ENCODE measurements at places on chromosomes 7 and 10. TPM values are rescaled to one million over a fixed set of nuclear protein-coding genes. Genes with fewer than 3 reads are reported as not detected.

DNA sequence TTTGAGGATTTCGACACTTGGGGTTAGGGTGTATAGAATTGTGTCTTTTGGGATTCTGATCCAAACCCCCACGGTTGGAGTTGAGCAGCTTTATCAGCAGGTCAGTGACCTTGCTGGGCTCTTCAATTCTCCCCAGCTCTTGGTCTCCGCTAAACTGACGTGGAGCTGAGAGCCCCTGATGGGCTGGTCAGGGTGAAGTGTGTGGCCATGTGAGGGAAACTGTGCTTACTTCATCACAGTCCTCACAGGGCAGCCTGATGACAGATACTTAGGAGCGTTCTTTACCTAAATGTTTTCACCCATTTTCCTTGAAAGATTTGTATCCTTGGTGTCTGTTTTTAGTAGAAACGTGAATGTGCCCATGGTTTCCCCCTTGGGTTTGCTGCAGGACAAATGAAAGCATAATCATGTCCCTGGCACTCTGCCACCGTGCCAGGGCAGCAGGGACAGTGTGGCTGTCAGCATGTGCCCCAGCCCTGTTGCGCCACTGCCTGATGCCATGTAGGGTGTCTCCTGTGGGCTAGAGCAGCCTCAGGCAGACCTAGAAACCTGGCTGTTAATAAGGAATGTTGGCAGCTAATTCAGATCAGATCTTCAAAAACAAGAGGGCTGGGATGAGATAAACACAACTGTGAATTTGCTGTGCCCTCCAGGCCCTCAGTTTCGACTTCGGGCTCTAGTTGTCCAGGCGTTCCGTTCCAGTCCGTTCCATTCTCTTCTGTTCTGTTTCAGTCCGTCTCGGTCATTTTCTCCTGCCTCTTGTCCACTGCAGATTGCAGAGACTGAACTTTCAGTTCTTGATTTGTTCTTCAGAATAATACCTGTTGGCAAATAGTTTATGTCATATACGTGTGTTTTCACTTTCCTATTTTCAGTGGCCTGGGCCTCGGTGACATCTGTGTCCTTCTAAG, 96.8 kb downstream of the TRRAP start:
- H3K36me3 ChIP-seq = peaks cover 7% of the 10 kb centered on the region
- no peak for DNase-seq
- H3K27me3 ChIP-seq = no peaks in the 10 kb centered on the region
- no peak overlapping the region for H3K4me3 ChIP-seq
- H3K4me1 ChIP-seq = no peaks in the 10 kb centered on the region
- no peak overlapping the region for H3K27ac ChIP-seq

DNA sequence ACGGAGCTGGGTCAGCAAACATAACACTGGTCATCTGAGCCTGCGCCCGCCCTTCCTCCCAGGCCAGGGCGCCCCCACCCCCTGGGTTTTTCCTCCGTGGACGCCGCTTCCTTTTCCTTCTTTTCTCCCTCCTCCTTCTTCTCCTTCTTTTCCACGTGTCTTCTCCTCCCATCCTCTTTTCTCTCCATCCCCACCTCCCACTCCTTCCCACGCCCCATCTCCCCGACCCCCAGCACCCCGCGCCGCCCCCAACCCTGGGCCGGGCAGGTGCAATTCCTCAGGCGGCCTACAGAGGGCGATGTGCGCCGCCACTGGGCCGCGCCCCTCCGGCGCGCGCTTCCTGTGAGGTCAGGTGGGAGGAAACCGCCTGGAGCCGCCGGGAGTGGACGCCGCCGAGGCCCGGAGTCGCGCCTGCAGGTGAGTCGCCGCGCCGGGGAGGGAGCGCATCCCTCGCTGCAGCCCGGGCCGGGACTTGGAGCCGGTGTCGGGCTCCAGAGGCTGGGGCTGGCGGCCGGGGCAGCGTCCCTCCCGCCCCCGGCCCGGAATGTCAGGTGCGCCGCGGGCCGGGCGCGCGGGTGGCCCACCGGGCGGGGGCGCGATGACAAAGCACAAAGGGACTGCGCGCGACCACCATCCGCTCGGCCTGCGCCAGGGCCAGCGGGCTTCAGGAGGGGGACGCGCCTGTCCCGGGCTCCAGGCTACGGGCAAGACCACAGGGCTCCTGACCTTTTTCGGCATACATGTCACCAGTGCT, at the start of gene FAM241B:
TSS of gene FAM241B (plus strand) at position 351 of the 754 bp plus-strand sequence. CDS start 1,497 bp downstream, outside the sequence.
- H3K27ac ChIP-seq = no peak within 1 kb of the TSS
- no peaks in the 10 kb centered on the region for H3K36me3 ChIP-seq
- peak; percentile 90 for DNase-seq
- H3K4me1 ChIP-seq = peaks cover 5% of the 10 kb centered on the region

DNA sequence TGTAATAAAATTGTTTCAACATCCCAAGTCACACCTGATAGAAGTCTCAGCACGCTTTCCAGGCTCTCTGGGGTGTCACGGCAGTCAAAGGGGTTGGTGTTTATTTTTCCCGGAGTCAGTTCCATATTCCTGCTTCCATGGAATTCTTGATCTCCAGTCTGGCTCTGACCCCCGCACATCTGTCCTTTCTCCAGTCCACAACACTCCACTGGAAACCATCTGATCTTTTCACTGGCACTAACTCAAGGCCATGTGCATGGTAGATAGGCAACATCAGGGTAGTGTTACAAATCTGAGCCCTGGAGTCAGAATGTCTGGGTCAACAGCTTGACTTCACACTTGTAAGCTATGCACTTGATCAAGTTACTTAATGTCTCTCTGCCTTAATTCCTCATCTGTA, 176.2 kb downstream of the WDR11 start:
- DNase-seq = no peak
- H3K27ac ChIP-seq = no peak overlapping the region
- no peaks in the 10 kb centered on the region for H3K27me3 ChIP-seq
- no peak overlapping the region for H3K4me3 ChIP-seq
- peaks cover 15% of the 10 kb centered on the region for H3K4me1 ChIP-seq
- no peaks in the 10 kb centered on the region for H3K36me3 ChIP-seq

DNA sequence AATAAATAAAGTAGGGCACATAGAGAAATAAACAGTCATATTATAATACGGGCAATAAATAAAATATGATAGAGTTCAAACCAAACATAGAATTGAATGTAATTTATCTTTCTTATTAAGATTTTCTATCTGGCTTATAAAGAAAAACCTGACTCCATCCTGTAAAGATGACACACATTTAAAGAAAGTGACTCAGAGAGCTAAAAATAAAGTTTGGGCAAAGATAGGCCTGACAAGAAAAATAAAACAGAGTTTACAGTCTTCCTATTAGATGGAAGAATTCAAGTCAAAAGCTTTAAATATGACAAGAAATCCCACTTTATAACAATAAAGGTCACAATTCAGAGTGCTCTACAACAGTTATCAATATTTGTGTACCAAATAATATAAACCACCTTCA, 580.6 kb downstream of the PHTF2 start:
- DNase-seq = no peak
- no peaks in the 10 kb centered on the region for H3K4me1 ChIP-seq
- H3K27me3 ChIP-seq = no peaks in the 10 kb centered on the region
- H3K4me3 ChIP-seq = no peak overlapping the region
- H3K36me3 ChIP-seq = no peaks in the 10 kb centered on the region

GRCh38 chr10:115092258-115092554, 959 bp upstream of the ATRNL1 start:
- peak overlapping the region; percentile 90 for H3K4me3 ChIP-seq
- no peak for DNase-seq
- no peak overlapping the region for H3K27ac ChIP-seq
- H3K27me3 ChIP-seq = peaks cover 64% of the 10 kb centered on the region
- H3K36me3 ChIP-seq = no peaks in the 10 kb centered on the region
- no peaks in the 10 kb centered on the region for H3K4me1 ChIP-seq

GRCh38 chr7:19705663-19706062, 3.2 kb downstream of the POLR1F start:
- DNase-seq = peak; percentile 38
- peaks cover 15% of the 10 kb centered on the region for H3K27me3 ChIP-seq
- H3K27ac ChIP-seq = no peak overlapping the region
- peaks cover 3% of the 10 kb centered on the region for H3K36me3 ChIP-seq
- no peak overlapping the region for H3K4me3 ChIP-seq

GRCh38 chr7:50349963-50350944, 45.7 kb downstream of the IKZF1 start:
- peaks cover 10% of the 10 kb centered on the region for H3K4me1 ChIP-seq
- no peak for DNase-seq
- no peaks in the 10 kb centered on the region for H3K36me3 ChIP-seq
- H3K27ac ChIP-seq = no peak overlapping the region

GRCh38 chr7:114051871-114052331, 133.1 kb upstream of the PPP1R3A start:
- no peak for DNase-seq
- no peaks in the 10 kb centered on the region for H3K36me3 ChIP-seq
- H3K4me1 ChIP-seq = no peaks in the 10 kb centered on the region
- H3K27ac ChIP-seq = no peak overlapping the region
- no peaks in the 10 kb centered on the region for H3K27me3 ChIP-seq
- no peak overlapping the region for H3K4me3 ChIP-seq

DNA sequence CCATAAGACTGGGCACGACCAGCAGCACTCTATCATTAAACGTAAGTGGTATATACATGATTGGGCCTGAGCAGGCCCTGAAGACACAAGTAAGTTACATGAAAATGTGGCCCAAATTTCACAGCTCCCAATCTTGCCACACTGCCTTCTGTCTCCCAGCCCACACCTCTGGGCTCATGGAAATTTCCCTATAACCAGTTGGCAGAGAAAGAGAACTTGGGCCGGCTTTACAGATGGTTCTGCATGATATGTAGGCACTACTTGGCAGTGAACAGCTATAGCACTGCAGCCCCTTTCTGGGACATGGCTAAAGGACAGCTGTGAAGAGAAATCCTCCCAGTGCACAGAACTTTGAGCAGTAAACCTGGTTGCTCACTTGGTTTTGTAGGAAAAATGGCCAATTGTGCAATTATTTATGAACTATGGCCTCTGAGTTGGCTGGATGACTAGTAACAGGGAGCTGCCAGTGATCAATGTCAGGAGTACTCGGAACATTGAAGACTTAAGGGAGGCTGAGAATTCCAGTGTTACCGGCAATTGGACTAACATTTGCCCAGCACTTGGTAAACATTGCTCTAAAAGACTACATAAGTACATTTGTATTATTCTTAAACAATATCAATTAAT, 1006.6 kb upstream of the LRRN3 start:
- H3K27me3 ChIP-seq = no peaks in the 10 kb centered on the region
- DNase-seq = no peak
- no peak overlapping the region for H3K27ac ChIP-seq
- H3K4me3 ChIP-seq = no peak overlapping the region

- H3K27me3 ChIP-seq = peaks cover 22% of the 10 kb centered on the region
- no peaks in the 10 kb centered on the region for H3K36me3 ChIP-seq
- no peak overlapping the region for H3K4me3 ChIP-seq
- no peak for DNase-seq
These were observed 439.6 kb downstream of the TNS3 start for GRCh38 chr7:47142169-47142866.

DNA sequence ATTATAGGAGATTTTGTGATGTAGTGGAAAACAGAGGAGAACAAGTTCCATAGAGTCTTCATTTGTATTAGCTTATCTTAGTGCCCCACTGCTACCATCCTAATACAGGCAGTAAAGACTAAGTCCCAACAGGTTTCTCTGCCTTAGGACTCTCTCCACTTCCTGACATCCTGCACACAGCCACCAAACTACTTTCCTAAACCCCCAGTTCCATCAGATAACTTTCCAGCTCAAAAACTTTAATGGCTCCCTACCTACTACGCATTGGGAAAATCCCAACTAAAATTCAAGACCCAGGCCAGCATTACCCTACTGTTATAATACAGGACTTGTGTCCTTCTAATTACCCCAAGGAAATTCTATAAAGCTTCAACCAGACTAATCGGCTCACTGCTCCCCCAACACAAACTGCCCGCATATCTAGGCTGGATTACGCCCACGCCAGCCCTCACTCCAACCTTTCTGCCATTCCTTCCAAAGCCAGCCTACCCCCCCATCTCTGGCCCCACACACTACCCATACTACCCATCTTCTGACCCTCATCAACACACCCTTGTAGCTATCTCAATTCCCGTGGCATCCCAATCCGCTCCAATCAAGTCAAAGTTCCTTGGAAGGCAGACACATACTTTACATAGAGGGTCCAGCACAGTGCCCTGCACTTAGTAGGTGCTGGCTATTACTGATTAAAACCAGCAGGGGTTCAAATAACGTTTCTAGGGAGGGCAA, 1.4 kb downstream of the IDE start:
- H3K27ac ChIP-seq = no peak overlapping the region
- peaks cover 27% of the 10 kb centered on the region for H3K4me1 ChIP-seq
- H3K27me3 ChIP-seq = no peaks in the 10 kb centered on the region
- H3K36me3 ChIP-seq = no peaks in the 10 kb centered on the region

- H3K4me3 ChIP-seq = no peak overlapping the region
- DNase-seq = no peak
- H3K27me3 ChIP-seq = no peaks in the 10 kb centered on the region
- no peak overlapping the region for H3K27ac ChIP-seq
- no peaks in the 10 kb centered on the region for H3K36me3 ChIP-seq
These were observed 86.9 kb downstream of the SND1 start for GRCh38 chr7:127738859-127739258.

Gene C10orf105
- total RNA-seq = 0.39 TPM

Gene PRKG1
- total RNA-seq = 22.7 TPM

Gene MACROH2A2
- 159 TPM for total RNA-seq

- no peak overlapping the region for H3K27ac ChIP-seq
- peak; percentile 20 for DNase-seq
- H3K4me3 ChIP-seq = no peak overlapping the region
- H3K4me1 ChIP-seq = peaks cover 5% of the 10 kb centered on the region
- no peaks in the 10 kb centered on the region for H3K36me3 ChIP-seq
These were observed 44.4 kb upstream of the AMPH start for GRCh38 chr7:38675494-38676106.

- peaks cover 68% of the 10 kb centered on the region for H3K27me3 ChIP-seq
- H3K4me3 ChIP-seq = peak overlapping the region; percentile 52
- no peak overlapping the region for H3K27ac ChIP-seq
- H3K4me1 ChIP-seq = peaks cover 8% of the 10 kb centered on the region
- DNase-seq = peak; percentile 71
These were observed 895 bp upstream of the ZNF804B start for GRCh38 chr7:88758381-88759229.

GRCh38 chr10:86775870-86776180, 19.4 kb downstream of the BMPR1A start:
- DNase-seq = no peak
- peaks cover 26% of the 10 kb centered on the region for H3K4me1 ChIP-seq
- no peaks in the 10 kb centered on the region for H3K27me3 ChIP-seq
- H3K36me3 ChIP-seq = no peaks in the 10 kb centered on the region
- no peak overlapping the region for H3K27ac ChIP-seq

GRCh38 chr10:119210633-119211032, 3.3 kb downstream of the GRK5 start:
- H3K36me3 ChIP-seq = no peaks in the 10 kb centered on the region
- H3K4me3 ChIP-seq = no peak overlapping the region
- no peak overlapping the region for H3K27ac ChIP-seq
- peaks cover 39% of the 10 kb centered on the region for H3K4me1 ChIP-seq
- DNase-seq = no peak
- peaks cover 17% of the 10 kb centered on the region for H3K27me3 ChIP-seq

GRCh38 chr7:107405559-107405958, 64.3 kb upstream of the GPR22 start:
- peaks cover under 1% of the 10 kb centered on the region for H3K36me3 ChIP-seq
- peaks cover 11% of the 10 kb centered on the region for H3K4me1 ChIP-seq
- no peak overlapping the region for H3K4me3 ChIP-seq
- H3K27ac ChIP-seq = no peak overlapping the region

Measured in neural progenitor cell (in vitro differentiated cells).